ENCODE measurements at places on chromosomes 3 and 15.

GRCh38 chr3:157416347-157417087 is 20.1 kb upstream of the PTX3 start:
- DNase-seq: no peak

DNA sequence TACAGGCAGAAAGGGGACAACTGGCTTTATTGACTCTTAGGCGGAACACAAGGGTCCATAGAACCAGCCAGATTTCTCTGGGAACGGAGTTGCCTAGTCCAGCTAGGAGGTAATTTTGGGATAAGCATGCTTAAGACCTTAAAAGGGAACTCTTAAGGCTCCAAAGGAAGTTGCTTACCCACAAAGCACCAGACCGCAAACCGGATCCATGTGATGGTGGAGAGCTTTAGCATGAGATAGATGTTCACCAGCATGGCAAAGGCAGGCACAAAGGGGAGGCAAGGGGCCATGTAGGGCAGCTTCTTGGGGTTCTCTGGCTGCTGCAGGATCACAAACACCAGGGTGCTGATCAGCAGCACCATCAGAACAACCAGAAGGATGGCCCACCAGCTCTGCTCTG is 61.4 kb downstream of the CLDN11 start:
- DNase-seq: no peak

- no peak for DNase-seq
Observed at GRCh38 chr3:197854596-197855343, 63.7 kb downstream of the LRCH3 start.

GRCh38 chr15:101514318-101514717 is 24.8 kb upstream of the PCSK6 start:
- DNase-seq: no peak

DNA sequence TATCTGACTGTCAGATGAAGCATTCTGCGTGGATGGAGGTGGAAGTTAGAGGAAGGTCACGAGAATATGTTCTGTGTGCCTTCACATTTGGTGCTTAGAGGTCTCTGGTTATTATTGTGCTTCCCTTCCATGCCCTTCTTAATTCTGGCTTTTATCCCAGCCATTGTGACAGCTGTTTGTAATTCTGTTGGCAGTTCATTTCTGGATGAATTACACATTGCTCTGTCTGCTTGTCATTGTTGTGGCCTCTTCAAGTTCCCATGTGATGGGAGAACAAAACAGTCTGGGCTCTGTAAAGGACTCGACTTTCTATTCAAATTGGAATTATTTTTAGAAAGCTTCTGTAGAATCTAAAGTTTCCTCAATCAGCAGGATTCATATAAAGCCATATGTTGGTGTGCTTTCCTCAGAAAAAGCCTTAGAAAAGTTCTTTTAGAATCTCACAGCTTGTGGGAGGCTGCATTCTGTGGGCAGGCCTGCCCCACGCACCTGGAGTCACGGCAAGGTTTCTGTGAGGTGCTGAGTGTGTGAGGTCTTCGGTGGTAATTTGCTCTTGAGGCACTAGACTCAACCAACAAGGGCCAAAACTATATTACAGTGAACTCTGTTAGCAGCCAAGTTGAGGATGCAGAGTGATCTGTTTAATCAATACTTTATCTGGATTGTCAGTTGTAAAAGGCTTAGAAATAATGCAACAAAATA is 397.4 kb upstream of the AZI2 start:
- no peak for DNase-seq

GRCh38 chr3:61729038-61729634 is 167.8 kb downstream of the PTPRG start:
- DNase-seq: no peak

DNA sequence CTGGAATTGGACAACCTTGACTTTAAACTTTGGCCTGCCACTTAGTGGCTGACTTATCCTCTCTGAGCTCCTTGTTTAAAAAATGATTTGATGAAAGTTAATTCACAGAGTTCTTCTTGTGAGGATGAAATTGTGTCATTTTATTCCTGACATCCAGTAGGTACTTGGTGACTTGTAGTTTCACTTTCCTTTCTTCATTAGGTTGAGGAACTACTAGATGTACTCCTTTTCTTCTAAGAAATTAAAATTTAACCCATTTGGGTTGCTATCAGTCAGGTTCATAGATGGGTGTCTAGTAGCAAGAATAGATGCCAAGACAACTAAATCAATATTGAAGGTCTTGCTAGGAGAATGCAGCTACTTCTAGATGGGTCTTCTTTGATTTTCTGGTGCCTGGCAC is 5.2 kb downstream of the NR1D2 start:
- no peak for DNase-seq

- DNase-seq: no peak
Observed at GRCh38 chr3:187586226-187586625, 84.0 kb downstream of the SST start.

DNA sequence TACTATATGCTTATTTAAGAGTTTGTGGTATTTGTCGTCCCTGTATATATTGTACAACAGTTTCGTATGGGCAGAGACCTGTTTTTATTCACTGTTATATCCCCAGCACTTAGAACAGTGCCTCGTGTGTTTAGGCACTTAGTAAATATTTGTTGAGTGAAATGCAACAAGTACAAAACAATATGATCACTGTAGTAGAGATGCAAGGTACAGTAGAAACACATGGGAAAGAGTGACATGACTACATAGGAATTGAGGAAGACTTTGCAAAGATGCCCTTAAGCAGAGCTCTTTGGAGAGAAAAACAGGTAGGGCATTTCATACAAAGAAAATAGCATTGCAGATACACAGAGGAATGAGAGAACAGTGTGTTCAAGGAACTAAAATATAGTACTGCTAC is 18.3 kb downstream of the RASA2 start:
- no peak for DNase-seq

GRCh38 chr15:77830051-77830468 is 197.3 kb upstream of the LINGO1 start:
- no peak for DNase-seq

DNA sequence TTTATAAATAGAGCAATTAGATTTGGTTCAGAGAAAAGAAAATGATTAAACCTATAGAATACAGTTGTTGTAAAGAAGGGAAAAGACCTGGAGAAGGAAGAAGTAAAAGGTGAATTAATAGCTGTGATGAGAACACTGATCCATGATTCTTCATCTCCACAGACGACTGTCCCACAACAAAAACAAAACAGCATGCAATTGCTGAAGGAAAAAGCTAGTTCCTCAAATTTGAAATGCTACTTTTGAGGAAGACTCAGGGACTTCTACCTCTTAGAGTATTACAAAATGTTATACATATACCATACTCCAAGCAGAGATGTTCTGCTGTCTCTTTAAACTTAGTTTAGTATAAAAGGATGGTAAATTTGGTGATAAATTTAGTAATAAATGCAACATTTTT is 21.5 kb downstream of the ALCAM start:
- DNase-seq: no peak

GRCh38 chr3:62809369-62809768 is 65.8 kb downstream of the CADPS start:
- DNase-seq: no peak

DNA sequence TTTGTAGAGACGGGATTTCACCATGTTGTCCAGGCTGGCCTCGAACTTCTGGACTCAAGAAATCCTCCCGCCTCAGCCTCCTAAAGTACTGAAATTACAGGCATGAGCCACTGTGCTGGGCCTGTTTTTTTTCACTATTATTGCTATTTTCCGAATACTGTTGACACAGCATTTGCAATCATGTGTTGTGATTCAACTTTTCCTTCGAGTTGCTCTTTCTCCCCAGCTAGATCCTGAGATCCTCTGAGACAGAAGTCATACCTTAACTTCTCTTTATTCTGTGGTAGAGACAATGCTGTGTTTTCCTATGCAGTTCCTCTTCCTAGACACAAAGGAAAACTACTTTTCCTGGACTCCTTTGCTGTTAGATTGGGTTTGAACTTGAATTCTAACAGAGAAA is 46.4 kb upstream of the USP3 start:
- DNase-seq: no peak

DNA sequence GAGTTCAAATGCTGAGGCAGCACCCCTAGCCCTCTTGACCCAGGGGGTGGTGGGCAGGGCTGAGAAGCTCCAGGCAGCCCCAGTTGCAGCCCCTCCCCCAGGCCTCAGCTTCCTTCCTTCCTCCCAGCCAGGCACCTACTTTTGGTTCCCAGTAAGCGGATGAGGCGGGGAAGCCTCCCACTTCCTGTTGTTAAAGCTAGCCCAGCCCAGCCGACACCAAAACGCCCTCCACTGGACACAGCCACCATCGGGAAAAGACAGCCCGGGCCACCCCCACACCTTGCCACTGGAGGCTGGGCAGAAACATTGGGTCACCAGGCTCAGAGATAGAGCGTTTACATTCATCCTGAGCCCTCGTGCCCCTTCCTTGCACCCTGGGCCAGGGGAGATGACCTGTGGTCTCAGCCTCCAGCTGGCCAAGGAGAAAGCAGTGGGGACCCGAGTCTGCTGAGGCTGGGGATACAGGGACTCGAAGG is 3.5 kb downstream of the DUSP7 start:
- peak; percentile 73 for DNase-seq

- peak; percentile 41 for DNase-seq
Observed at GRCh38 chr3:67678665-67679064, 24.3 kb upstream of the SUCLG2 start.

GRCh38 chr3:19711160-19711782 is 222.7 kb downstream of the EFHB start:
- no peak for DNase-seq

DNA sequence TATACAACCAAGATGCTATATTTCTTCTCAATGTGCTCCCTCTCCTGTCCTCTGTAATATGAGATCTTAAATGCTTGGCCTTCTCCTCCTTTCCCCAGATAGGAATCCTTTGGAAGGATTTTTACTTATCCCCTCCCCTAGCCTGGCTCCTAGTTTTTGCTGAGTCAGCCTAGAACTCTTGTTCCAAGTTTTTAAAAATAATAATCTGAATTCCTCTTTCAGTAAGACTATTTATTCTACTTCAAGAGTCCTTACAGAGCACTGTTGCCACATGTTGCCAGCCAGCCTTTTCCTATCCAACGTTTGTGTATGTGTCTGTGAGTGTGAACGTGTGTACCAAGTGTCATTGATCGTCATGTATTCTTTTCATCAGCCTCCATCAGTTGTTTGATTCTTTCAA is 11.0 kb upstream of the KCNMB2 start:
- no peak for DNase-seq

- no peak for DNase-seq
Observed at GRCh38 chr3:12944413-12944812, 103.0 kb upstream of the RPL32 start.

DNA sequence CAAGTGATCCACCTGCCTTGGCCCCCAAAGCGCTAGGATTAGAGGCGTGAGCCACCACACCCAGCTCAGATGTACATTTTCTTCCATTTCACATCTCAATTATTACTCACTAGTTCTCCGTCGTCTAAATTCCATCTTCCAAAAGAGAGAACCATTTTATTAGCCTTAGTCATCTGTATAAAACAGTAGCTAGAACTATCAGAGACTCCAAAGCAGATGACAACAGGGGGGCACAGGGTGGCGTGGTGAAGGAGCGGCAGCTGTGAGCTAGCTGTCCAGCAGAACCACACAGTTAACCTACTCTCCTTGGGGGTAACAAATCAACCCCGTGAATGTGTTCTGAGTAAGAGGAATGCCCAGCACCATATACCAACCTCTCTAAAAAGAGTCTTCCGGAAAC is 7.1 kb downstream of the SLC25A20 start:
- no peak for DNase-seq

DNA sequence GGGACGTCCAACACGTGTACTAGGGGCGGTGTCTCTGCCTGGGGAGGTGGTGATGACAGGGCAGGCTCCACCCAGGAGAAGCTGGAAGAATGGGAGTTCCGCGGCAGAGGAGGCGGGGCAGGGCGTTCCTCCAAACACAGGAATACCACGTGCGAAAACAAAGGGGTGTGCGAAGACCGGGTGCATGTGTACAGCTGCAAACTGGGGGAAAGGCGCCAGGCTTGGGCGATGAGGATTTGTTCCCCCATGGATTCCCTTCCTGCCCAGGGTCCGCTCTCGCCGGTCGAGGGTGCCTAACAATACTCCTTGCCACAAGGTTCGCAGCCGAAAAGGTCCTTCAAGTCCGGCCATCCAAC is 500 bp upstream of the ZSCAN2 start:
- DNase-seq: peak; percentile 70

GRCh38 chr3:8983591-8983990 is 20.3 kb upstream of the RAD18 start:
- no peak for DNase-seq

DNA sequence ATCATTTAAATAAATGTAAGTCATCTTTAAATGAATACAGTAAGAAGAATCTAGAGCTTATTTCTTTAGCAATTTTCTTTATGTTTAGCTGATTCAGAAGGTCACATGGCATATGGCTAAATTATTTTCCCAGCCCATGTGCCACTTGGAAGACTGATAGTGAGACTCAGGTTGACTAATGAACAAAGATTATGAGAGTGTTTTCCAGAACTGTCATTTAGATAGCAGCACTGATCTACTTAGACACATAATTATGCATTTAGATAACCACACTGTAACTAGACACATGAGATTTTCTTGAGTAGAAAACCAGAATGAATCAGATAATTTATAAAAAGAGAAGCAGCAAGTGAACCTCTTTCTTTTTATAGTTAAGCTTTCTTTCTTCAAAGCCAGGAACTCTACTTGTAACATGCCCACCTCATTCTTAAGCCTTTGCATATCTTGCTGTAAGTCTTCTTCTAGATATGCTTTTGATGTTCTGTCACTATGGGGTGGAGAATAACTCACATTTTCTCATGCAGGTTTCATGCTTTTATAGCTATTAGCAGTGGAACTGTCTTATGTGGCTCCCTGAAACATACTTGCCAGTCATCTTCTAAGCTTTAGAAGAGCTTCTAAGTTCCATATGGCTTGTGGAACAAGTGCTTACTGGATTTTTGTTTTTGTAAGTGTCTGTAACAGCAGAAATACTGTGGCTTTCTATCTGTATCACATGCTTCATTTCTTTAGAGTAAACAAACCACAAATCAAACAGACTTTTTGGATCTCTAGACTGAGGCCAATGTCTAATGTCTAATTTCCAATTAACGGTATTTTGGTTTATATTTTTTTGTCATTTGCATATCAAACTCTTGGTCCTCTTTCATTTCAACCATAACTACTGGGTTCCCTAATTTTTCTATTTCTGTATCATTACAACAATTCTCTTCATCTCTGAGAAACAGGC is 101.4 kb downstream of the LMLN start:
- no peak for DNase-seq

- DNase-seq: no peak
Observed at GRCh38 chr3:115518100-115518852, 105.0 kb upstream of the GAP43 start.

DNA sequence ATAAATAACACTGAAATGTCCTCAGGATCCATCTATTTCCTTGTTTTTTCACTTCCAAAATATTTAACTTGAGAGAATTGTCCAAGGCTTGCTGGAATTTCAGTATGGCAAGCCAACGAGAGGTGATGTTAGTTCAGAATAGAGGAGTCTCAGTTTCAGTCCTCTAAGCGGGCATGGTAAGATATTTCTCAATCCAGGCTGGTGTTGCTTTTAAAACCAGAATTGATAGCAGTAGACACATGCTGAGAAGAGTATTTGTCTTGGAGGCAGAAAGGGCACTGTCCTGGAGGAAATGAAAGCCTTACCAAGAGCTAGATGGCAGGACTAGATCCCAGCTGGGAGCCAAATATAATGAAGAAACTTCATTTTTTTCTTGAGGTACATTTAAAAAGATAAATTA is 23.1 kb downstream of the PHLDB2 start:
- no peak for DNase-seq

- DNase-seq: peak; percentile 90
Observed at GRCh38 chr3:41198950-41199865, at the start of gene CTNNB1. CTNNB1 (plus strand) TSS chr3:41199505; CDS start chr3:41224069, 24,564 bp downstream.

Measured in CD4-positive, alpha-beta T cell treated with Interleukin-6 for 4 hours (primary cell).